ENCODE measurements at places on chromosomes 6 and 20. TPM values are rescaled to one million over a fixed set of nuclear protein-coding genes. Genes with fewer than 3 reads are reported as not detected.

MICA gene
- 21.2 TPM for total RNA-seq

DNA sequence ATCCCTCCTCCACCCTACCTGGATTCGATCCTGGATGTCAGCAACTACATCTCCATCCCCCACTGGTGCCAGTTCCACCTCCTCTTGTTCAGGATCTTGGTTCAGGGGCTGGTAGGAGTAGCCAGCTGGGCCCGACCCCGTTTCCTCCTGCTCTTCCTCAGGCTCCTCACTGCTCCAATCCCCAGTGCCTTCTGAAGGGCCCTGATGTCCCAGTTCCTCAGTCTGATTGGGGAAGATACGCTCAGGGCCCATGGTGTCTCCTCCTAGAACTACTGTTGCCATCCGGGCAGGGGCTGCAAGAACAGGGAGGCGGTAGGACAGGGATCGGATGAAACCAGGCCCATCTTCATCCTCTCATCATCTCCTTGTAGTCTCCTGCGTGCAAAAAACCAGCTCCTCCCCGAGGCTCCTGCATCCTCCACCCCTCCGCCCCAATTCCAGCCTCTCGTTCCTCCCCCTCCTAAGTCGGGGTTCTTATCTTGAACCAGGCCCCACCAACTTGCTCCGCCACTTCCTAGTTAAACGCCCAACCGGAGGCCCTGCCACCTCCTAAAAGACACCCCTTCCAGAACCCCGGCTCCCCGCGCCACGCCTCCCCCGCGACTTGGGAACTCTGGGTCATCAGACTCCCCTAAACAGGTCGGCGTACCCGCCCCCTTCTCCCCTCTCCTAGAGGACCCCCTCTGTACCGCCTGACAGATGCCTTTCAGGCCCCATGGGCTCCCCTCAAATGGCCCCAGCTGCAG is 476 bp downstream of the MEA1 start:
- no peak for DNase-seq
- peak overlapping the region; percentile 71 for H3K27ac ChIP-seq
- H3K4me3 ChIP-seq: peak overlapping the region; percentile 75
- H3K4me1 ChIP-seq: peaks cover 54% of the 10 kb centered on the region
- H3K27me3 ChIP-seq: no peaks in the 10 kb centered on the region
- H3K36me3 ChIP-seq: peaks cover 37% of the 10 kb centered on the region

DNA sequence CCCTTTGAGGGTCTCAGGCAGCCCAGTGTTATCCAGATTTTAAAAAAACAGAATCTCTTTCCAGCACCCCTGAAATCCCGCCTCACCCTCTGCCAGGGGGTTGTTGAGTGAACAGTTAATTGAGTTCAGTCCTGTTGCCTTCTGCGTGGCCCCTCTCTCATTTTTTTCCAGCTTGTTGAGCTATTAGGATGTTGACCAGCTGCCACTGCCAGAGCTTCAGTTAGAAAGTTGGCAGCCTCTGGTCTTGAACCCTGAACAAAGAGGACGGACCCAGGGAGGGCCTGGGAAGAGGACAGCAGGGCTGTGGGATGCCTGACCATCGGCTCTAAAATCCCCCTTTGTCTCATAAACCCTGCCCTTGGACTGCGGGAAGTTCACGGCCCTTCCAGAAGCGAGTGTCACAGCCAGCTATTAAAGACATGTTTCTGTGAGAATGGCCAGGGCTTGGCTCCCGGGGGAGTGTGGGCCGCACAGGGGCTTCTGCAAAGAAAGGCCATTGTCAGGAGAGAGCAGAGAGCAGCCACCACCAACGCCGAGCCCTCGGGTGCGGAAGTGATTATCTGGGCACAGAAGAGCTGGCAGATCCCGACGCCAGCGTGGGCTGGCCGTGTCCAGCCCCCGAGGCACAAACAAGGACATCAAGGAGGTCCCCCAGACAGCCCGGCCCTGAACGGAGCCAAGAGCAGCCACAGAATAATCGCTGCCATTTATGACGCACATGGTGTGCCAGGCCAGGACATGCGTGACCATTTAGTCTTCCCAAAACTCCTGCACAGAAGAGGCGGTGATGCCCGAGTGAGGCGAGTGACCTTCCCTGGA is 189.0 kb downstream of the ANKRD60 start:
- no peak overlapping the region for H3K4me3 ChIP-seq
- H3K36me3 ChIP-seq: no peaks in the 10 kb centered on the region
- DNase-seq: no peak
- H3K27ac ChIP-seq: no peak overlapping the region

NRSN1 gene
- not detected for total RNA-seq

RBM38 gene
- total RNA-seq: 76.0 TPM

ENPP3 gene
- total RNA-seq: 0.79 TPM

PROKR2 gene
- total RNA-seq: not detected

- peaks cover 4% of the 10 kb centered on the region for H3K4me1 ChIP-seq
- no peaks in the 10 kb centered on the region for H3K27me3 ChIP-seq
- no peak overlapping the region for H3K4me3 ChIP-seq
- no peak overlapping the region for H3K27ac ChIP-seq
- H3K36me3 ChIP-seq: no peaks in the 10 kb centered on the region
These were observed 154.9 kb downstream of the ESR1 start for GRCh38 chr6:151962246-151962846.

SLC35F1 gene
- not detected for total RNA-seq

- H3K27me3 ChIP-seq: no peaks in the 10 kb centered on the region
- peak overlapping the region; percentile 7 for H3K27ac ChIP-seq
- peaks cover 39% of the 10 kb centered on the region for H3K4me1 ChIP-seq
- no peak for DNase-seq
- no peaks in the 10 kb centered on the region for H3K36me3 ChIP-seq
- no peak overlapping the region for H3K4me3 ChIP-seq
These were observed 113.1 kb upstream of the ZNF217 start for GRCh38 chr20:53706466-53707370.

- H3K4me3 ChIP-seq: no peak overlapping the region
- H3K4me1 ChIP-seq: no peaks in the 10 kb centered on the region
- no peaks in the 10 kb centered on the region for H3K36me3 ChIP-seq
- DNase-seq: no peak
- H3K27ac ChIP-seq: no peak overlapping the region
These were observed 97.6 kb downstream of the FAM50B start for GRCh38 chr6:3946778-3947177.

REM1 gene
- total RNA-seq: not detected

C2 gene
- 2.1 TPM for total RNA-seq

DNA sequence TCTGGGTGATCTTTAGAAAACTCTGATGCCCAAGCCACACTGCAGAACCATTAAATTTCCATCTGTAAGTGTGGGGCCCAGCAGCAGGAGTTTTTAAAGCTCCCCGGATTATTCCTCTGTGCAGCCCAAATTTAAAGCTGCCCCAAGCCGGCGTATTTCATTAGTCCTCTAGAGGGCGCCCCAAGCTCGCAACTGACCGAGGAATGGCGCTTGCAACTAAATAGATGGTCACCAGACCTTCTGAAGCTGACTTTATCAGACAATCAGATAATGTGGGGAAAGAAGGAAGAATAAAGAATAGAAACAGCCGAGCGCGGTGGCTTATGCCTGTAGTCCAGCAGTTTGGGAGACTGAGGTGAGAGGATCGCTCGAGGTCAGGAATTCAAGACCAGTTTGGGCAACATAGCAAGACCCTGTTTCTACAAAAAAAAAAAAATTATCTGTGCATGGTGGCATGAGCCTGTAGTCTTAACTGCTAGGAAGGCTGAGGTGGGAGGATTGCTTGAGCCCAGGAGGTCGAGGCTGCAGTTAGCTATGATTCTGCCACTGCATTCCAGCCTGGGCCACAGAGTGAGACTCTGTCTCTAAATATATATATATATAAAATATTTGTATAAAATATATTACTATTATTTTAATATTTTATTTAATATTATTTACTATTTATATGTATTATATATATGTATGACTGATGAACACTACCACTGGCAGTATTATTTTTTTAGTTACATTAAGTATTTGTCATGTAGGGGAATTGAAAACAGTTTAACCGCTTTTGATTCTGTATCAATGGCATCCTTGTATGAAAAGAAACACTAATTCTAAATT is 56.0 kb downstream of the OTOR start:
- H3K27me3 ChIP-seq: no peaks in the 10 kb centered on the region
- no peak overlapping the region for H3K27ac ChIP-seq
- no peaks in the 10 kb centered on the region for H3K4me1 ChIP-seq
- no peaks in the 10 kb centered on the region for H3K36me3 ChIP-seq

DNA sequence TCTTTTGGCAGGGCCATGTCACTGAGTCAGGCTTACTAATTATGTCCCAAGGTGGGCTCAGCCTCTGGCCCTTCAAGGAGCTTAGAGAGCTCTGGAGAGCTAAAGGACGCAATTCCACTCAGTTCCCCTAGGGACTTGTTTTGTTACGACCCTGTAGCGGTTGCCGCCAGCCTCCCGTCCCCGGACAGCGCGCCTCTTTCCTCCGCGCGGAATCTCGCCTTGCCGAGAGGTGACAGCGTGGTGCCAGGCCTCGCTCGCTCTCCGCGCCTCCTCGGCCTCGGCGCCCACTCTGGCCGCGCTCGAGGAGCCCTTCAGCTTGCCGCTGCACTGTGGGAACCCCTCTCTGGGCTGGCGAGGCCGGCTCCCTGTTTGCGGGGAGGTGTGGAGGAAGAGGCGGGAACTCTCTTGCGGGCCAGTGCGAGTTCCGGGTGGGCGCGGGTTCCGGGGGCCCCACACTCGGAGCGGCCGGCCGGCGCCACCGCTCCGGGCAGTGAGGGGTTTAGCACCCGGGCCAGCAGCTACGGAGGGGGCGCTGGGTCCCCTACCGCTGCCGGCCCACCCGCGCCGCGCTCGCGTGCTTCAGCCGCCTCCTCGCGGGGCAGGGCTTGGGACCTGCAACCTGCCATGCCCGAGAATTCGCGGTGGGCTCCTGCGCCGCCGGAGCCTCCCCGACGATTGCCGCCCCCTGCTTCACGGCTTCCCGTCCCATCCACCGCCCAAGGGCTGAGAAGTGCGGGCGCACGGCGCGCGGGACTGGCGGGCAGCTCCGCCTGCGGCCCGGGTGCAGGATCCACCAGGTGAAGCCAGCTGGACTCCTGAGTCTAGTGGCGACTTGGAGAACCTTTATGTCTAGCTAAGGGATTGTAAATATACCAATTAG is 9.9 kb upstream of the ZNF311 start:
- peaks cover 11% of the 10 kb centered on the region for H3K4me1 ChIP-seq
- H3K4me3 ChIP-seq: no peak overlapping the region

DNA sequence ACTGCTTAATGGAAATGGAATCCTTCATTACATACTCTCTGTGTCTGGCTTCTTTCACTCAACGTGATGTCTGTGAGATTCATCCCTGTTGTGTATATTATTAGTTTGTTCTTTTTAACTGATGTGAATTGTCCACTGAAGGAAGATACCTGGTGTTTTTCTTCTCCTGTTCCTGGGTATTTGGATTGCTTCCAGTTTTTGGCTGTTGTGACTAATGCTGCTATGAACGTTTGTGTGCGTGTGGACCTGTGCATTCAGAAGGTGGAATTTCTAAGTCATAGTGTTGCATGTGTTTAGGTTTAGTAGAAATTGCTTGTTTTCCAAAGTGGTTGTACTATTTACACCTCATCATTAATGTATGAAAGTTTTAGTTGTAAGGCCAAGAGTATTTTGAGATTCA is 3.8 kb downstream of the TULP4 start:
- no peaks in the 10 kb centered on the region for H3K36me3 ChIP-seq
- DNase-seq: no peak
- H3K4me1 ChIP-seq: no peaks in the 10 kb centered on the region
- H3K27ac ChIP-seq: no peak overlapping the region
- H3K27me3 ChIP-seq: no peaks in the 10 kb centered on the region

- DNase-seq: no peak
- H3K4me3 ChIP-seq: no peak overlapping the region
- H3K27me3 ChIP-seq: no peaks in the 10 kb centered on the region
- H3K27ac ChIP-seq: no peak overlapping the region
- peaks cover under 1% of the 10 kb centered on the region for H3K4me1 ChIP-seq
- H3K36me3 ChIP-seq: no peaks in the 10 kb centered on the region
These were observed 63.3 kb downstream of the TOX2 start for GRCh38 chr20:43977962-43978361.

TMEM74B gene
- total RNA-seq: not detected

BPIFB4 gene
- total RNA-seq: not detected

MLIP gene
- total RNA-seq: not detected

- no peak for DNase-seq
- H3K4me1 ChIP-seq: no peaks in the 10 kb centered on the region
- H3K4me3 ChIP-seq: no peak overlapping the region
- H3K27ac ChIP-seq: no peak overlapping the region
- no peaks in the 10 kb centered on the region for H3K27me3 ChIP-seq
These were observed 291.2 kb upstream of the ADGRB3 start for GRCh38 chr6:68343901-68344300.

DEFB124 gene
- total RNA-seq: not detected

- no peaks in the 10 kb centered on the region for H3K27me3 ChIP-seq
- no peak overlapping the region for H3K27ac ChIP-seq
- no peaks in the 10 kb centered on the region for H3K36me3 ChIP-seq
- DNase-seq: no peak
- H3K4me3 ChIP-seq: no peak overlapping the region
These were observed 41.7 kb downstream of the SLC24A3 start for GRCh38 chr20:19253916-19254820.

TSBP1 gene
- not detected for total RNA-seq

DNA sequence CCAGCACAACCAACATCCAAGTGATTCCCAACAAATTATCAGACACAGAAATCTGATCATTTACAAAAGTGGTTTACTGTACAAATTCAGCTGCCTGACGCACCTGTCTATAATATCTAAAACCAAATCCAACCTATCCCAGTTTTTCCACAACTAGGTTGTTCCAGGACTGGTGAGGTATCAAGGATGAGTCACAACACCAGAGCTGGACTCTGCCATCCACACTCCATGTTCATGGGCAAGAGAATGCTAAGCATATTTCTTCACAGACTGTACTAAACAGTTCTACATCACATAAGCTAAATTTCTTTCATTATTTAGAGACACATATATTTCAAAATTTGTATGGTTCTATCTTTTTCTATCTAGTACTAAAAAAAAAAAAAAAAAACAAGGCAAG is 141.6 kb downstream of the BTBD9 start:
- no peak for DNase-seq
- no peaks in the 10 kb centered on the region for H3K36me3 ChIP-seq
- no peak overlapping the region for H3K4me3 ChIP-seq
- no peaks in the 10 kb centered on the region for H3K27me3 ChIP-seq

CALHM4 gene
- total RNA-seq: not detected

DNA sequence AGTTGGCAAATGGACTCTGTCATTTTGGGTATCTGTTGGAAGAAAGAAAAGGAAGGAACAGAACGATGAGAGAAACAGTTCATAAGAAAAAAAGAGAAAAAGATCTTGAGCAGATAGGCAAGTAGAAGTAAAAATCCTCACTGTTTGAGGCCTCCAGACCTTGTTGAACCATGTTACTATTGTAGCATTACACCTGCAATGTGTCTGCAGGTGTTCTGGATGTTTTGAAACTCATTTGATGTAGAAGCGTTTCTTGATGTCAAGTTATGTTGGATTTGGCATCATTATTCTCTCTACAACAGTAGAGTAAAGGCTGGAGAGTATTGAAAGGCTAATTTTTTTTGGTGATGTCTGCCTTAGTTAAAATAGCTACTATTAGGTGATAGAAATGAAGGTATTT is 108.7 kb downstream of the CARMIL1 start:
- DNase-seq: no peak
- no peaks in the 10 kb centered on the region for H3K4me1 ChIP-seq
- no peak overlapping the region for H3K27ac ChIP-seq
- no peaks in the 10 kb centered on the region for H3K36me3 ChIP-seq
- no peak overlapping the region for H3K4me3 ChIP-seq

- no peaks in the 10 kb centered on the region for H3K36me3 ChIP-seq
- H3K4me1 ChIP-seq: peaks cover 37% of the 10 kb centered on the region
- no peak overlapping the region for H3K27ac ChIP-seq
- DNase-seq: no peak
These were observed 38.6 kb upstream of the PCMTD2 start for GRCh38 chr20:64216910-64217309.
